Right atrium auricular region (tissue), 2 donors: ENCODE measurements at places on chromosomes 16 and 17. TPM values are rescaled to one million over a fixed set of nuclear protein-coding genes. Genes with fewer than 3 reads are reported as not detected.

TBC1D3K gene
- total RNA-seq = not detected

HCRT gene
- total RNA-seq = not detected

TP53TG3 gene
- not detected for total RNA-seq

CUEDC1 gene
- total RNA-seq = 32.5 TPM

ARHGAP27 gene
- 18.9 TPM for total RNA-seq

MYH3 gene
- total RNA-seq = 0.43 TPM

STX1B gene
- 2.1 TPM for total RNA-seq

HGS gene
- total RNA-seq = 33.7 TPM

DHRS7C gene
- total RNA-seq = 79.3 TPM

GSPT1 gene
- total RNA-seq = 62.7 TPM

SLC5A11 gene
- not detected for total RNA-seq

KRT13 gene
- total RNA-seq = not detected

PRKCB gene
- total RNA-seq = 3.1 TPM

MLKL gene
- total RNA-seq = 6.2 TPM

OR3A2 gene
- not detected for total RNA-seq

PDILT gene
- total RNA-seq = not detected

HID1 gene
- 11.7 TPM for total RNA-seq

ADCY9 gene
- total RNA-seq = 42.2 TPM

TMEM106A gene
- 3.5 TPM for total RNA-seq

IL21R gene
- 0.07 TPM for total RNA-seq
